ENCODE measurements at places on chromosomes 7 and 10.

- DNase-seq: peak; percentile 36
Measured at GRCh38 chr7:106094780-106095179, 17.3 kb downstream of the SYPL1 start.

GRCh38 chr10:98404571-98405359 lies 10.2 kb downstream of the PYROXD2 start:
- no peak for DNase-seq

GRCh38 chr10:30763918-30764317 lies 134.4 kb upstream of the LYZL2 start:
- no peak for DNase-seq

DNA sequence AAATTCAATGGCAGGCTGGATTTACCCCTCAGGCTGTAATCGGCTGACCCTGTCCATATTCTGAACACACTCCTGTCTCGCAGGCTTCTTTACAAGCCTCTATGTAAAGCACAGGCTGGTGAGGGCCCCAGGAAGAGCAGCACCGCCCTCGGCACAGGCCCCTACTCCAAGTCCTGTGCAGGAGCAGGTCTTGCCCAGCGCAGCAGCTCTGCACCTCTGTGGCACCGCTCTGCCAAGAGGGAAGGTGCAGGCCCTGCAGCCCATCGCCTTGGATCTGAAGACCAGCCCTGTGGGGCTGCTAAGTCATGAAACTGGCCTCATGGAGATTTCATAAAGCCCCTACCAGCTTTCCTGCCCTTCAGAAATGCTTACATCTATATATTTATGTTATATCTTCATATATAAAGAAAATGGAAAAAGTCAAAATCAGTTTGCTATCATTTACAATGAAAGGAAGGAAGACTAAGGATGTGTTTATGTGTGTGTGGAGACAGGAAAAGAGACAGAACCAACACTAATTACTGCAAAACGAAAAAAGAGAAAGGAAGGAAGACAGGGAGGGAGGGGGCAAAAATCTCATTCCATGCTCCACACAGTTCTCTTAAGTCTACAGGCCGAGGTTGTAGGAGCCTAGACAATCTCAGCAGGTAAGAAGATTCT lies 9.6 kb downstream of the TMEM176B start:
- DNase-seq: no peak

DNA sequence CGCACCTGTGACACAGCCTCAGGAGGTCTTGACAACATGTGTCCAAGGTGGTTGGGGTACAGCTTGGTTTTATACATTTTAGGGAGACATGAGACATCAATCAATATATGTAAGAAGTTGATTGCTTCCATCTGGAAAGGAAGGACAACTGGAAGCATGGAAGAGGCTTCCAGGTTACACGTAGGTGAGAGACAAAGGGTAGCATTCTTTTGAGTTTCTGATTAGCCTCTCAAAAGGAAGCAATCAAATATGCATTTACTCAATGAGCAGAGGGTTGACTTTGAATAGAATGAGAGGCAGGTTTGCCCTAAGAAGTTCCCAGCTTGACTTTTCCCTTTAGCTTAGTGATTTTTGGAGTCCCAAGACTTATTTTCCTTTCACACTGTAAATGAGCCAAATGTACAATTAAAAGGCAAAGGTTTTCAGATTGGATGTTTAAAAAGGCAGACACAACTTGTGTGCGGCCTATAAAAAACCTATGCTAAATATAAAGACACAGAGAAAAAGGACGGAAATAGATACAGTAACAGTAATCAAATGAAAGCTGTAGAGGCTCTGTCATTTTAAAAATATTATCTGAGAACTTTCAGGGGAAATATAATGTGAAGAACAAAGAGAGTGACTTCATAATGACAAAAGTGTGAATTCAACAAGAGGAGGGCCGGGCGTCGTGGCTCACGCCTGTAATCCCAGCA lies 65.7 kb upstream of the LANCL2 start:
- no peak for DNase-seq

DNA sequence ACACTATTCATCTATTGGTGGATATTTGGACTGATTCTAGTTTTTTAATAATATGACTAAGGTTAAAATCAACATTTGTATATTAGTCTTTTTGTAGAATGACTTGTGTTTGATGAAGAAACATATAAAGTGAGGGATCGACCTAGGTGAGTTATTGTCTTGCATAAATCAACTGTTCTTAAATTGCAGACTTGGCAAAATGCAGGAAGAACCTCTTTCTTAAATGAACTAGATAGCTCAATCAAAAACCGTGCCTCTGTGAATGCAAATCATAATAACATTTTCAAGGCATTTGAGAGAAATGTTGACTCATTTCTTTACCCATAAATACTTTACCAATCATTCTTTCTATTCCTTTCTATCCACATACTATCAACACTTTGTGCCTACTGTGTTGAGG lies 101.5 kb upstream of the ANK3 start:
- no peak for DNase-seq

- DNase-seq: no peak
Measured at GRCh38 chr7:91329571-91329970, 65.3 kb downstream of the FZD1 start.

DNA sequence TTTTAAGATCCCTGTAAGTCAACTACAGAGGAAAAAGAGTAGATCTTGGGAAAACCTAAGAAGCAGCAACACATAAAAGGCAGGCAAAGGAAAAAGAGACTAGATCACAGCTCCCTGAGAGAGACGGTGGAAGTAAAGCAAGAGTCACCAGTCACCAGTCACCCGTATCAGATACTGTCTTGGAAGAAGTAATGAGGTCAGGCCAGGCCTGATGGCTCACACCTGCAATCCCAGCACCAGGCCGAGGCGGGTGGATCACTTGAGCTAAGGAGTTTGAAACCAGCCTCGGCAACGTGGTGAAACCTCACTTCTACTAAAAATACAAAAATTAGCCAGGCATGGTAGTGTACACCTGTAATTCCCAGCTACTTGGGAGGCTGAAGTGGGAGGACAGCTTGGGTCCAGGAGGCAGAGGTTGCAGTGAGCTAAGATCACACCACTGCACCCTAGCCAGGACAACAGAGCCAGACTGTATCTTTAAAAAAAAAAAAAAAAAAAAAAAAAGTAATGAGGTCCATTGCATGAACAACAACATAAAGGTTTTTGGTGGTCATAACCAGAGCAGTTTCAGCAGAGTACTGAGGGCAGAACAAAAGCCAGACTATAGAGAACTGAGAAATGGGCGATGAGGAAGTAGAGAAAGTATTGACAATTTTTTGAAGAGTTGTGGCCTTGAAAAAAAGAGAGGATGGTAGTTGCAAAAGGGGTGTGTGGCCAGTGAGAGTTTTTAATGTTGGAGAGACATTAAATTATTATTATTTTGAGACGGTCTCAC lies 16.9 kb downstream of the ZNF713 start:
- DNase-seq: no peak

DNA sequence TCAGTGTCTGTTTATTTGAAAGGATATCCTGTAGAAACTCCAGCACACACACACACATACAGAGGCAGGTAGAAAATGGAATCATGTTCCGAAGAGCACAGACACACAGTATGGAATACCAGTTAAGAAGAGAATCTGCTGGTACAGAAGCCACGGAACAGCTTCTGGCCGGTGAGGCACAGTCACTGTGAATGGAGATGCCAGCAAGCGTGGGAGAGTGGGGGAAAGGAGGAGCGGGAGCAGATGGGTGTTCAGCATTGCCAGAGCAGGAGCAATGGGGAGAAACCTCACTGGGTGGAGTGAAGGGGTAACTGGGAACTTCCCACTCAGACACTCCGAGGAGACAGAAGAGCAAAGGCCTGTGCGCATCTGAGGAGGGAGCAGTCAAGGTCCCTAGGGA lies 9.5 kb upstream of the IMPDH1 start:
- no peak for DNase-seq

DNA sequence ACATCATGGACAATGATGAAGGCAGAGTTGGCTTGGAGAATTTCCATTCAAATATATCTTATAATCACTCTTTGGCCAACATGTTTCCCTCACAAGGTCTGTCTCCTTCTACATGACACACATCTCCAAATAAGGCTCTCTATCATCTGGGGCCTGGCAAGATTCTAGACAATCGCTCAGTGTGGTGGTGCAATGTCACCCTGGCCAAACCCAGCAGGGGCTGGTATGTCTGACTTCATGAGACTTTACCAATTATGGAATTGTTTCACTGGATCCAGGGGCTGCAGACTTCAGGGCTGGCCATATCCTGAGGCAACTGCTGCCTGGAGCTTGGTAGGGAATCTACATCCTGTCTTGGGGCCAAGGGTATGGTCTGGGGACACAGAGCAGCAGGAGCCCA lies 319.0 kb downstream of the PLXNA4 start:
- DNase-seq: no peak

- DNase-seq: no peak
Measured at GRCh38 chr10:90175161-90175681, 473.8 kb downstream of the KIF20B start.

DNA sequence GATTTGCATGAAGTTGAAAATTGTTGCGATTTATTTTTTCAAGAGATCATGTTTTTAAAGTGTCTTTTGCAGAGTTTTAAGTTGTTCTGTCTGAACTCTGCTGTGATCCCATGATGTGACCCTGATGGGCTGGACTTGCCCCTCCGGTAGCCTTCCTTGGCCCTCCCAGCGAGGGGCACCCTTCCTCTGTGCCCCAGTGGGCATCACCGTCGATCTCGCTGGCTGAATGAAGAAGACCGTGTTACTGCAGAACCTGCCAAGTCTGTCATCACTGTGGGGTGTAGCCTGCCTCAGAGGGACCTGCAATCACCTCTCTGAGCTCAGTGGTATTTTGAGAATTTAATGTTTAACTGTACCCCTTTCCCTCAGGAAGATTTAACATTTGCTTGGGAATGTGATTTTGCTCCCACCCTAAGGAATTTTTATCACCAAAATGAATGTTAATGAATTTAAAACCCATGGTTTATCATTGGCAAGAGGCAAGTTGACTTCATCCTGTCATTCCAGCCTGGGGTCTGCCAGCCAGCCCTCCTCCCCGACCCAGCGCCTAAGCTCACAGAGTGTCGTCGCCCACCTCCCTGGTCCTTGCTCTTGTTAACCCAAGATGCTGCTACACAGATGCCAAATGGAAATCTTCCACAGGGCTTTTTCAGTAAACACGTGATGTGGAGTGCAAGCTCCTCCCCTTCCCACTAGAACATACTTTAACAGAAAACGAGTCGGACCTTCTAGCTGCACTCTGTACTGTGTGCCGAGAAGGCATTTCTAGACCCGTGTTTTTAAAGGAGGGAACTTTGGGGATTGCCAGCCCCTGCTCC lies 115.4 kb downstream of the NT5C2 start:
- DNase-seq: no peak

- DNase-seq: no peak
Measured at GRCh38 chr7:7335909-7336308, 153.6 kb downstream of the C1GALT1 start.

Measured in NCI-H69 (cell line).